ENCODE measurements at places on chromosomes 16 and 17.

GRCh38 chr16:56405977-56406672 lies 19.2 kb downstream of the AMFR start:
- DNase-seq, result no peak

- no peak for DNase-seq
These were observed at the start of gene CA10 for GRCh38 chr17:52158450-52159042. CA10 (minus strand) TSS chr17:52158714.

DNA sequence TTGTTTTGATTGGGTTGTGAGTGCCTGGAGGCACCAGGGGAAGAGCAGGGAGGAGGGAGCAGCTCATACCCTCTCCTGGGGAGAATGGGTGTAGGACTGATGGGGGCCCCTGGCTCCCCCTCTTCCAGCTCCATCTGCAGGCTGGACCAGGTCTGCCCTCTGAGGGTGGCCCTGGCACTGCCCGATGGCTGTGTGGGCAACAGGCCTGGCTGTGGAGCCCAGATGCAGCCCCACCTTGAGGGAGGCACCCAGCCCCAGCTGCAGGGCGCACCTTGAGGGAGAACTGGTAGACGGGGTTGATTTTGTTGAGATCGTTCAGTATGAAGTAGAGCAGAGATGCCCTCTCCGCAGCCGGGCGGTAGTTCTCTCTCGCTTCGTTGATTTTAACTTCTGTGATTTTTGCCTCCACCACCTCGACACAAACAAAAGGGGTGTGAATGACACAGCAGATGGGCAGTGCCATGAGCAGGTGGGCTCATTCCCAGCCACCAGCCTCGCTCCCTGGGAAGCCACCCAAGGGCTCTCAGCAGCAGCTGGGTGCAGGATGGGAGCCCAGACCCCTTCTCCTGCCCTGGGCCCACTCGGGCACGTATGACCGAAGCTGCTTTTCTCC lies 71.6 kb downstream of the PGS1 start:
- DNase-seq, result no peak

- no peak for DNase-seq
These were observed 4.6 kb upstream of the RBFOX3 start for GRCh38 chr17:79615446-79615845.

DNA sequence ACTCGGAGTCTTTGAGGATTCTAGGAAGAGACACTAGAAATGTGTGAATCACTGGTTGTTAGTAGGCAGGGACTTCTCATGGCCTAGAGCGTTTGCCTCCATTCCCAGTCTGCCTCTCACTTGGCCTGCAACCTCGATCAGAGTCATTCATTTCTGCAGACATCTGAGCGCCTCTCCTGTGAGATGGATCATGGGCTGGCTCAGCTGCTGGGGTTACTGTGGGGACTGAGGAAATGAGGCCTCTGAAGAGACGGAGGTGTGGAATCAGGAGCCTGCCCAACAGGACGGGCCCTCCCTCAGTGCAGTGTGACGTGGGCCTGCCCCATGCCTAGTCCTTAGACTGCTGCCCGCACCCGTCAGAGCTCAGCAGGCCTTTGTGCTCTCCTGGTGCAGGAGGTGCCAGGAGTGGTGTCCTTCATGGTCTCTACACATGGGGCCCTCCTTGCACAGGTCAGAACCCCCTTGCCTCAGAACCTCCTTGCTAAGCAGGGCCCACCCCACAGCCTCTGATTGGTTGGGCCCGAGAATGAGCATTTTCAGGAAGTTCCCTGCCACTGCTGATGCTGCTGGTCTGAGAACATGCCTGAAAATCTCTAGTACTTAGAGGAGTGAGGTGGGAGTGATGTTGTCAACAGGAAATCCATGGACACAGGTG lies 99.4 kb downstream of the NPIPB11 start:
- DNase-seq, result no peak

DNA sequence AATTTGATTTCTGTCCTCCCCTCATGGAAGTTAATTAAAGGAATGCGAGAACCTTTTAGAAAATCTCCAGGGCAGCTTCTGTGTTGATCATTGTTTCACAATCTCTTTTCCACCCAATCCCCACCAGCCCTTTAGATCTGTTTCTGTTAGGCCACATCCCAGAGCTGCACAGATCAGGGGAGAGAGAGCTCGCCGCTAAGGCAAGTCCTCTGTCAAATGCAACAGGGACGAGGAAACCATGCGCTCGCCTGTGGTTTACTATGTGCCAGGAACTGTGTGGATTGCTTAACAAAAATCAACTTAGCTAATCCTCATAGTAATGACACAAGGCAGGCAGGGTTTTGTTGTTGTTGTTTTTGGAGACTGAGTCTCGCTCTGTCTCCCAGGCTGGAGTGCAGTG lies 115.4 kb downstream of the SALL1 start:
- DNase-seq, result no peak

DNA sequence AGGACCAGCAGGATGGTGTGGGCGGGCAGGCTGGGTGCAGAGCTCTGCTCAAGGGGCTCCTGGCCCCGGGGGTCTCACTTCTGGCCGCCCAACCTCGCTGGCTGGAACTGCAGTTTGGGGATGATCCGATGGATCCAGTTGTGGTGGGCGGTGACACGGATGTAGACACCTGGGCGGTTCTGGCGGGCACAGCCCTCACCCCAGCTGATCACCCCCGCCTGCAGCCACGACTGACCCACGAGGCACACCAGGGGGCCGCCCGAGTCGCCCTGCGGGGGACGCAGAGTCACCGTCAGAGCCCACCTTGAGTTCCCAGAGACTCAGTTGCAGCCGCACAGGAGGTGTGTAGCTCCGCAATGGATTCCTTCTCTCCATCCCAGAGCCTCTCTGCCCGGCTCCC lies 7.5 kb downstream of the PRSS27 start:
- DNase-seq, result no peak

- no peak for DNase-seq
These were observed 6.4 kb downstream of the USP22 start for GRCh38 chr17:21036361-21036881.

DNA sequence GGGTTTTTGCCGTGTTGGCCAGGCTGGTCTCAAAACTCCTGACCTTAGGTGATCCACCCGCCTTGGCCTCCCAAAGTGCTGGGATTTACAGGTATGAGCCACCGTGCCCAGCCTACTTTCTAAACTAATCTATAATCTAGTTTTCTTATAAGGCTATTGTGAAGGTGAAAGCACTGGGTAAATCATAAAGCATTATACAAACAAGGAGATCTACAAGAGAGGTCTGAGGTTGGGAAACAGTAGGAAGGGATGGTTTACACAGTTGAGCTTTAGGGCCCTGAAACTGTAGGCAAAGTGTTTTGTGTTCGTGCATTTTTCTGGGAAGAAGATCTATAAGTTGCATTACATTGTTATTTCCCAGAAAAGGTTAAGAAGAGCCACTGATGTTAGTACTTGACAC lies 84.9 kb upstream of the MED13 start:
- no peak for DNase-seq

DNA sequence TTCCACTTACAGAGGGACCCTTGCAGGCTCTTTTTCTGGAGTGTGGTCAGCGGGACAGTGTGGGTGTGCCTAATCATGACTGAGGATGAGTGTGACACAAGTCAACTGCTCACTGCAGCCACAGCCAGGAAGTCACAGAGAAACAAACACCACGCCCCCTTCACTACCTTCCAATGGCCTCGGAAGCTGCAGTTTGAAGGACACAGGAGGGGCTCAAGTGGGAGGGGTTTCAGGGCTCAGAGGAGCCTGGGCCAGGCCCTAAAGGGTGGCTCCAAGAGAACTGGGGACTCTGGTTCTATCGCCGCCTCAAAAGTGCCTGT lies 116.2 kb upstream of the SDK2 start:
- DNase-seq, result no peak

- no peak for DNase-seq
These were observed 825 bp downstream of the METTL9 start for GRCh38 chr16:21600031-21600773.

DNA sequence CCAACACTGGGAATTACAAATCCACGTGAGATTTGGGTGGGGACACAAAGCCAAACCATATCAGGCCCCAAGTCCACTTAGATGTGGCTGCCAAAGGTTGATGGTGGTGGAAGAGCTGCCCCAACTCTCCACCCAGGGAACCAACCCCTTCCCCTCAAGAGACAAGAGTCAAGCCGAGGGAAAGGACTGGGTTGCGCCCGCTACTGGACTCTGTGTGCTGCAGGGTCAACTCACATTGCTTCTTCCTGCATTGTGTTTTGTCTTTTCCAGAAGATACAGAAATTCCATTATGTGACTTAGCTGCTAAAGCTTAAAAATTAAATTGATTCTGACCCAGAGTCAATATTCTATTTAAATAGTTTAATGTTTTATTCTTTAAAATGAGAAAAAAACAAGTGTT lies 58.5 kb downstream of the ADAMTS18 start:
- no peak for DNase-seq

- DNase-seq, result no peak
These were observed 5.4 kb upstream of the G6PC1 start for GRCh38 chr17:42895185-42895555.

- DNase-seq, result no peak
These were observed 31.3 kb downstream of the CDRT15 start for GRCh38 chr17:14205380-14205779.

- no peak for DNase-seq
These were observed 16.0 kb downstream of the RAB11FIP3 start for GRCh38 chr16:441447-441846.

GRCh38 chr16:13866073-13866472 lies 53.9 kb upstream of the ERCC4 start:
- DNase-seq, result no peak

DNA sequence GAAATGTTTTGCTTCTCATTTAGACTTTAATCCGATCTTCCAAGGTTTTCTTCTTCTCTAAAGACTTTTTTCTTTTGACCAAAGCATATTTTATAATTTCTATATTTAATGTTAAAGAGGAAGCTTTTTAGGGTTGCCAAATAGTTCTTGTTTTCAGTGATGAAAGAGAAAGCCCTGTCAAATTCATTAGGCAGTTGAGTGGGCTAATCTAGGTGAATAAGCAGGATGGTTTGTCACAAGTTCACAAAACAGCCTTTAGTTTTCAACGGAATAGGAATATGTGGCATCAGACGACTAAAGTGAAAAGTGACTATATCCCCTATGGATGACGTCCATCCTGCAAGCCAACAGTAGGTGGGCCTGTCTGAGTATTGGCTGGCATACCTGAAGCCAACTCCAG lies 118.8 kb downstream of the NLK start:
- DNase-seq, result no peak

DNA sequence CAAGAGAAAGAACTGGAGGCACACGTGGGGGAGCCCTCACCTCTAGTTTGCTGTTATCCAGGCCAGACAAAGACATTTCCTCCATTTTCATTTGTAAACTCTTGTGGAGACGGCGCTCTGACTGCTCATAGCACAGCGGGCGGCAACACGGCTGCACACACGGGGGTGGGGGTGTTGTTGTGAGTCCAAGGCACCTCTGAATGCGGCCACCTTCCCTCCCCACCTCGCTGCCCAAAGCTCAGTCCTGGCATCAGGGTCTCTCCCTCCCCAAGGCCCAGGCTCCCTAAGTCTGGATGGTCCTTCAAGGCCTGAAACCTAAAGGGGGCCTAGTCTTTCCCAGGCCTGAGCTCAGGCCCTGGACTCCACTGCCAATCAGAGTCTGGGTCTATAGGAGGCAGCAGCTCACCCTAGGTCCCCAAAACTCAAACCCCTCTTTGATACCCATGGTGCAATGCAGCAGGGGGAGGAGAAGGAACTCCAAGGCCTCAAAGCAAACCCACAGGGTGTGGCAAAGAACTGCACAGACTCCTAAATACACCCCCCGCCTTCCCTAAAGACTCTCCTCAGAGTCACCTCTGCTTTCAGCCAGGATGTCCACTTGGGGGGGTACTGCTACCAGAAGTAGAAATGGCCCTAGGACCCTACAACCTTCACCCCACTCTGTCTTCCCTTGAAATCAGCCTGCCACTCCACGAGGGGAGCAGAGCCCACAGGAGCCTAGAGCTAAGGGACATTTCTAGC lies 1.5 kb downstream of the ATXN7L3 start:
- DNase-seq, result no peak

- DNase-seq, result no peak
These were observed 2.2 kb upstream of the LIMD2 start for GRCh38 chr17:63701868-63702720.

GRCh38 chr16:69926241-69926640 lies 24.9 kb upstream of the CLEC18A start:
- no peak for DNase-seq

DNA sequence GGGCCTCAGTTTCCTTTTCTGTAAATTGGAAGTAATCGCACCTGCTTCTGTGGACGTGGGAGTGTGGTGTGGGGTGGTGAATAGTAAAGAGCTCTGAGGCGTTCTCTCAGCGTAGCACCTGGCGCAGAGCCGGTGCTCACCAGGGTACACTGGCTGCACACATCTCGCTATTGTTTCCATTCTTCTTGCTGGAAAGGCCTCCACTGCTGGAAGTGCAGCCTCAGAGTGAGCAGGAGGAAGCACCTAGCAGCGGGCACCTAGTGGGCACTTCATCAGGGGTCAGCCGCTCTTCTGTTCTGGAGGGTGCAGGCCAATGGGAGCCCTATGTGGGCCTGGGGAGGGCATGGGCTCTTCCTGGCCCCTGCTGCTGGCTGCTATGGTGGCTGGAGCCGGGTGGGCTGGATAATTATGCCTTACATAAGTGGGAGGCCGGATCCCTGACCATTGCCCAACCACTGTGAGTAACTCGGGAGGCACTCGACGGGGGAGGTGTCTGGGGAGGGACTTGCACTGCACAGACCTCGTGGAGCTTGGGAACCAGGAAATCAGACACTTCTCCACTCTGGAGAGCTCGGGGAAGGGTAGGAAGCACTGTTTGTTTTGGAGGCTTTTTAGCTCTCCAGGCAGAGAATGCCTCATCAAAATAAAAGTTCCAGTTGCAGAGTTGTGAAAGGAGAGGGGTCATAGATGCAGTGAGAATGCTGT lies 1.7 kb downstream of the MAP2K3 start:
- no peak for DNase-seq

DNA sequence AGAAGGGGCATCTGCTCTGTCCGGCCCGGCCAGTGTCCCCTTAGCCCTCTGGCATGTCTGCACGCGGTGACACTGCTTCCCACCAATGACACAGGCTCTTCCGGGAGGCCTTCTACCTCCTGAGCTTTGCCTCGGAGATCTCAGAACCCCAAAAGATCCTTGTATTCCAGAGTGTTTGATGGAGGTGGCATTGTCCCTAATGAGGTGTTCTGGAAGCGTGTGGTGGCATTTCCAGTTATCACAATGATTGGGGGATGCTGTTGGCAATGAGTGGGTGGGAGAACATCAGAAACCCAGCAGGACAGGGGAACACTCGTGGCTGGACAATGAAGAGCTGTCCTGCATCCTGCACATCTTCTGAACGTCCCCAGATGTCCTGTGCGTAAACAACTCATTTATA lies 198.0 kb downstream of the XYLT1 start:
- no peak for DNase-seq

GRCh38 chr16:21614896-21615295 lies 15.5 kb downstream of the METTL9 start:
- DNase-seq, result no peak

DNA sequence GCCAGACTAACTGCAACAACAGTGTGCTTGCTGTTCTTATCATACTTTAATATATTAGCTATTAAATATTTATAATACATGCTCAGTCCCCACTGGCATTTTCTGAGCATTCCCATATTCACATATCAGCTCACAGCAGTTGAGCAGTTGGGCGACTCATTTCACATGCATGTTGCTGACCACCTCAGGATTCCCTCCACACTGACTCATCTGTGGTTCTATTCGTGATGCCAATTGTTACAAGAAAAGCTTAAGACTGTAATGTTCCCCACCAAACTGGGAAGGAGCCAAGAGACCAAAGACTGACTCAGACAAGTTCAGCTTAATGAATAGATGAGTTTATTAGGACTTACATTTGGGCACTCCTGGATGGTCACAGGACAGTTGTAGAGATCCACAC lies 100.3 kb upstream of the KIF2B start:
- no peak for DNase-seq
